ENCODE measurements at places on chromosomes 5 and 9. TPM values are rescaled to one million over a fixed set of nuclear protein-coding genes. Genes with fewer than 3 reads are reported as not detected.

- H3K36me3 ChIP-seq, result no peaks in the 10 kb centered on the region
- H3K27ac ChIP-seq, result peak within 1 kb of the TSS; percentile 75
- DNase-seq, result peak; percentile 95
- peaks cover 4% of the 10 kb centered on the region for H3K27me3 ChIP-seq
- H3K4me3 ChIP-seq, result peak within 1 kb of the TSS; percentile 81
- H3K4me1 ChIP-seq, result peaks cover 38% of the 10 kb centered on the region
Measured at GRCh38 chr5:148826053-148826738, at the start of gene ADRB2. ADRB2 (plus strand) TSS chr5:148826611; CDS start chr5:148826832, 221 bp downstream.

DNA sequence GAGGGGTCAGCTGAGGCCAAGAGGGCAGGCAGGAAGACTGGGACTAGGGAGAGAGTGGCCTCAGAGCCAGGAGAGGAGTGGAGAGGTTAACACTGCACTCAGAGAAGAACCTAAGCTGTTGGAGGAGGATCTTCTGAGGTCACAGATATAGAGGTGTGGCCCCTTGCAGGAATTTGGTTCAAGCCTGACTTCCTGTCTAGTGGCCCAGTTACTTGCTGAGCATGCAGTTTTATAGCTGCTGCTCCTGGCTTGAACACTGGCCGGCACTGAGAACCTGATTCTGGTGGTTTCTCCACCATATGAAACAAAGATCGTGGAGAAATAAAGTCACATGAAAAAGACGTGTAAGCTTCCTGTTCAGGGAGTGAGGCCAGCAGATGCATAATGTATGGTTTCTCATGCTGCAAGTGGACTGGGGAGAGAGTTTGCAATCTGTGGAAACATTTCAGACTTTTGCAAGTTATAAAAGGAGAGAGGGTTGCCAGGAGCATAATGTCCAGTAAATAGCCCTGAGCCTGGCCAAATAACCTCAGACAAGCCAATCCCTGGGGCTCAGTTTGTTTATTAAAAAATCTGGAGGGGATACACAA, 82.6 kb downstream of the GALNT10 start:
- H3K4me1 ChIP-seq, result peaks cover 61% of the 10 kb centered on the region
- H3K27me3 ChIP-seq, result no peaks in the 10 kb centered on the region
- peak overlapping the region; percentile 78 for H3K27ac ChIP-seq
- H3K4me3 ChIP-seq, result no peak overlapping the region

DNA sequence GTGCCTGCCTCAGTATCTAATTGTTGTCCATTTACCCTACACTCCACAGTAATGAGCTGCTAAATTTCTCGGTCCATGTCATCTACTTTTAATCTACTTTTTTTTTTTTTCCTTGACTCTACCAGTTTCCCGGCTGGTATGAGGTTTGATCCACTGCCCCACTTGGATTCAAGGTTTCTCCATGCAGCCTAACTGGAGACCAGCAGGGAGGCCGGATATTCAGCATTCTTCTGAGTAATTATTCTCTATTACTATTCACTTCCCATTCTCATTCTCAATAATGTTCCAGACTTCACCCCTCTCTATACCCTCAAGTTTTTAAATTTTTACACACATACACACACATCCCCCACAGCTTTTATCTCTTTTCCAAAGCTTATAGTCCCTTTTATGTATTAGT, 51.0 kb upstream of the SUSD1 start:
- H3K27me3 ChIP-seq, result no peaks in the 10 kb centered on the region
- H3K4me1 ChIP-seq, result peaks cover 21% of the 10 kb centered on the region
- DNase-seq, result no peak
- H3K4me3 ChIP-seq, result no peak overlapping the region
- no peak overlapping the region for H3K27ac ChIP-seq

GRCh38 chr9:72554221-72554641, 32.8 kb downstream of the TMC1 start:
- H3K27me3 ChIP-seq, result no peaks in the 10 kb centered on the region
- H3K27ac ChIP-seq, result peak overlapping the region; percentile 89
- H3K4me1 ChIP-seq, result peaks cover 54% of the 10 kb centered on the region

- H3K4me1 ChIP-seq, result no peaks in the 10 kb centered on the region
- DNase-seq, result no peak
- H3K27me3 ChIP-seq, result peaks cover 11% of the 10 kb centered on the region
- no peak overlapping the region for H3K27ac ChIP-seq
- H3K4me3 ChIP-seq, result no peak overlapping the region
Measured at GRCh38 chr5:101995585-101995984, 300.5 kb downstream of the SLCO4C1 start.

DNA sequence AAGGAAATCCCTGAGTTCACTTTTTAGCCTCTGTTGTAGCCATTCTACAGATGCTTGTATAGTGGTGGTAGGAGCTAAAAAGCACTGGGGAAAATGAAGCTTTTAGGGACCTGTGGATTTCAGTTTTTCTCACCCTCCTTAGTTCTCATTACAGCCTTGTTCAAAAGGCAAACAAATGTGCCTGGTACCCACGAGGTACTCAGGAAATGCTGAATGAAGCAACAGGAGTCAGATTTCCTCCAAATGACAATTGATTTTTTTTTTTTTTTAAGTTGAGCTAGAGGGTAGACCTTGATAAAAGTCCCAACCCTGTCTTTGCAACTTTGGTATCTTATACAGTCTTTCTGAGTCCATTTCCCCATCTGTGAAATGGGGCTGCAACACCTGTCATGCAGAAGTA, 21.3 kb upstream of the TMOD1 start:
- no peaks in the 10 kb centered on the region for H3K27me3 ChIP-seq
- no peak overlapping the region for H3K4me3 ChIP-seq

GRCh38 chr9:21392270-21392669, 7.1 kb upstream of the IFNA2 start:
- peaks cover 7% of the 10 kb centered on the region for H3K4me1 ChIP-seq
- peaks cover 74% of the 10 kb centered on the region for H3K27me3 ChIP-seq
- no peaks in the 10 kb centered on the region for H3K36me3 ChIP-seq
- no peak for DNase-seq

DNA sequence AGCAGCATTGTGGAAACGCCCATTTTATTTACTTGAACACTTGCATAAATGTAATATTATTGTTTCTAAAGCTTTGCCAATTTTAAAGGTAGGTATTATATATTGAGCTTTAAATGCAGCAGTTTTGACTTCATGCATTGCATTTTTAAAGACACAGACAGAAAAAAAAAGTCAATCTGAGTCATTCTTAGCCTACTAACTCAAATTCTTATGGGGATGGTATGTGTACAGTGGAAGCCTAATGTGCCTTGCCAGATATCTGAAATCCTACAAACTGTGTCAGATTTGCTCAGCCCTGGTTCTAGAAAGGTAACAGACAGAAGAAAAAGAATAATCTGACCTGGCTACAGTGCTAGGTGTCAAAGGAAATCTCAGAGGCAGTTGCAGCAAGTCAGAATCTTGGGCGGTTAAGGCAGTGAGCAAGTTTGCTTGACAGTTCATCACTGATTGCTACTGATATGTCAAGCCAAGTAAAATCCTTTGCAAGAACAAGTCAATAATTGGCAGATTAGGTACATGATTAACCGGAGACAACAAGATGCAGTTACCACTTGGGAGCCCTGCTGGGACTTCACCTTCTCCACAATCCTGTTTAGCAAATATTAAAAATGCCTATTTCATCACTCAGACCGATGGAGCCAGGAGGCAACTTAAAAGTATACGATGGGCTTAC, 224.8 kb upstream of the WWC1 start:
- no peak overlapping the region for H3K27ac ChIP-seq
- H3K4me1 ChIP-seq, result peaks cover 11% of the 10 kb centered on the region
- no peaks in the 10 kb centered on the region for H3K36me3 ChIP-seq
- no peak overlapping the region for H3K4me3 ChIP-seq
- no peak for DNase-seq
- no peaks in the 10 kb centered on the region for H3K27me3 ChIP-seq

DNA sequence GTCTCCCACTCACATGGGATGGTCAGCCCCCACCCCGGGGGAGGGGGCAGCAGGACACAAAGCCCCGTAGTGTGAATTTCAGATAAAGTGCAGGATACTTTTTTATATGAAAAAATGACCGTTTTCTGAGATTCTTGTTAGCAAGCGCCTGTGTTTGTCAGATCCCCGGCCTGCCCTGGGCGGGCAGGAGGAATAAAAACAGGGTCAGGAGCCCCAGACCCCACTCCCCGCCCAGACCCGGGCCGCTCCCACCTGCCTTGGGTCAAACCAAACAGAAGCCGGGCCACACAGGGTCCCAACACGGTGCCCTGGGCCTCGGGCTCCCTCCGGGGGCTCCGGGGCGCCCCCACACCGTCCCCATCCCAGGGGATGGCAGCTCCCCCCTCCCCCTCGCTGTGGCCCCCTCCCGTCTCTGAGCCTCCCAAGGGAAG, 13.5 kb upstream of the NRARP start:
- no peak overlapping the region for H3K27ac ChIP-seq
- H3K36me3 ChIP-seq, result no peaks in the 10 kb centered on the region
- H3K4me1 ChIP-seq, result peaks cover 5% of the 10 kb centered on the region
- DNase-seq, result no peak
- H3K27me3 ChIP-seq, result no peaks in the 10 kb centered on the region
- no peak overlapping the region for H3K4me3 ChIP-seq

DNA sequence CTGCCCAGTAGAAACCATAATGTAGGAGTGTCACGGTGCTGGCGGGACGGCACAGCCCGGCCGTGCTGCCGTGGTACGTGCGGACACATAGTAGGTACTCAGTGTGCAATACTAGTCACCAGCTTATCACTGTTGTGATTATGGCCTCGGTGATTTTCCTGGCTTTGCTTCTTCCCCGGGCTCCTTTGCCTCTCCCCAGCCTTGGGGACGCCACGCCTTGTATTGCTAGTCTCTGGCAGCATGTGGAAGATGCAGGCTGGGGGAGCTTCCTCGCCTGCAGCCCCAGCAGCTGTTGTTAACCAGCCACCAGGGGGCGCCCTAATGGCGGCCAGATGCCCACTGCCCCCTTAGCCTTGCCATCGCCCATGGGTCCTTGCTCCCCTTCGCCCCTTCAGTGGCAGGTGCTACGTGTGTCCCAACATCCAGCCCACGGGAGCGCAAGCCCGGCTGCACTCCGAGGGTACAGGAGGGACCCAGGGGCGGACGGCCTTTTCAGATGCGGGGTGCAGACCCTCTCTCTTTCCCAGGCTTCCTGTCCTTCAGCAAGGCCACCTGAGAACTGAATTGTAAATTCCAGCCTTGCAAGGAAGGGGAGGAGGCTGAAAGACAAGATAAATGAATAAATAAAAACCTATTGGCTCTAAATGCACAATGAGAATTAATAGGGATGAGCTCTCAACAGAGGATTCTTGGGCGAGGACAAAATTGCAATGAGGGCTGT, 8.0 kb downstream of the NTNG2 start:
- DNase-seq, result no peak
- peaks cover 53% of the 10 kb centered on the region for H3K27me3 ChIP-seq
- peak overlapping the region; percentile 41 for H3K27ac ChIP-seq
- peaks cover 4% of the 10 kb centered on the region for H3K36me3 ChIP-seq
- peaks cover 4% of the 10 kb centered on the region for H3K4me1 ChIP-seq

GRCh38 chr9:75985515-75985914, 95.0 kb downstream of the PCSK5 start:
- no peak for DNase-seq
- no peak overlapping the region for H3K4me3 ChIP-seq
- no peaks in the 10 kb centered on the region for H3K4me1 ChIP-seq
- no peaks in the 10 kb centered on the region for H3K27me3 ChIP-seq
- H3K36me3 ChIP-seq, result peaks cover 3% of the 10 kb centered on the region

The PCDHA6 gene
- 23.5 TPM for total RNA-seq

The TTC16 gene
- total RNA-seq, result not detected

The ROR2 gene
- 18.6 TPM for total RNA-seq

The SLC27A6 gene
- total RNA-seq, result not detected

The PLPP7 gene
- total RNA-seq, result 1.1 TPM
